ENCODE measurements at places on chromosomes 11 and 22.

DNA sequence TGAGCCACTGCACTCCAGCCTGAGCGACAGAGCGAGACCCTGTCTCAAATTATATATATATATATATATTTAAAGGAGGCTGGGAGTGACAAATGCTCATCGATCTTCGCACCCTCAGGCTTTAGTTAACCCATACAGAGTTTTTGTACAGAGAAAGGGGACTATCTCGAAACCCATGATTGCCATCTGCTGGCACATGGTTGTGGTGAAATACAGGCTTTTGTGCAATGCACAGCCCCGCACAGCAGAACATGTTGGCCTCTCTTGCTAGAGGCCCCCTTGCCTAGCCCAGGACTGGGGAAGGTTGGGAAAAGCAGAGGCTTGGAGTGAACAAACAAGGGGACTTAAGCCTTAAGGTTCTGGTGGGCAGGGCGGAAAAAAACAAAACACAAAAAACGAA, 3.6 kb downstream of the MYBPC3 start:
- no peak for DNase-seq

DNA sequence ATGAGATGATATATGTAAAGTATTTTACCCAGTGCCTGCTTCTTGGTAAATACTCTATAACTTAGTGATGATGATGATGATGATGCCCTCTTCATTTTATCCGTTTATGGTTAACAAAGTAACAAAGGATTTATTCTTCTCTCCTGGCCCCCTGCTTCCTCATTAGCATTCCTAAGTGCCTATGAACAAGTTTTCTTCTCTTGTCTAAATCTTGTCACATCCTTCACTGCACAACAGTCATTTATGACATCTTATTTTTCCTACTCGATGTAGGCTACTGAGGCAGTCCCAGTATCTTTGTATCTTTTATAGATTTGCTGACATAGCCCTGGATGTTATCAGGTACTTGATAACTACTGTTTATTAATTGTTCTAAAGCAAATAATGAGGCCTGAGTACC, 754.4 kb upstream of the ARHGAP42 start:
- no peak for DNase-seq

DNA sequence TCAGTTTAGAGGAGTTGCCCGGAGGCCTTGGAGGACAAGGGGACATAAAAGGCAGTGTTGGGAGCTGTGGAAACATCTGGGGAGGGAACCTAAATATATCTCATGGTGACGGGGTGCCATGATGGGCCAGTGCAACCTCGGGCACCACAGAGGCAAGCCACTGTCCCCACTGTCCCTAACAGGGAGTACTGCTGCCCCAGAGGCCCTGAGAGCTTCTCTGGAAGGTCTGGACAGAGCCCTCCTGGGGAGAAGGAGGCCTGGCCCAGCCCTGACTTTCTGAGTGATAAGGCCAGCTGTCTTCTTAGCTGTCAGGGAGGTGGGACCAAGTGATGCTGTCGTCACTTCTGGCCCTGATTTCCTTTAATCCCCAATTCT, 5.5 kb upstream of the P2RY6 start:
- no peak for DNase-seq

DNA sequence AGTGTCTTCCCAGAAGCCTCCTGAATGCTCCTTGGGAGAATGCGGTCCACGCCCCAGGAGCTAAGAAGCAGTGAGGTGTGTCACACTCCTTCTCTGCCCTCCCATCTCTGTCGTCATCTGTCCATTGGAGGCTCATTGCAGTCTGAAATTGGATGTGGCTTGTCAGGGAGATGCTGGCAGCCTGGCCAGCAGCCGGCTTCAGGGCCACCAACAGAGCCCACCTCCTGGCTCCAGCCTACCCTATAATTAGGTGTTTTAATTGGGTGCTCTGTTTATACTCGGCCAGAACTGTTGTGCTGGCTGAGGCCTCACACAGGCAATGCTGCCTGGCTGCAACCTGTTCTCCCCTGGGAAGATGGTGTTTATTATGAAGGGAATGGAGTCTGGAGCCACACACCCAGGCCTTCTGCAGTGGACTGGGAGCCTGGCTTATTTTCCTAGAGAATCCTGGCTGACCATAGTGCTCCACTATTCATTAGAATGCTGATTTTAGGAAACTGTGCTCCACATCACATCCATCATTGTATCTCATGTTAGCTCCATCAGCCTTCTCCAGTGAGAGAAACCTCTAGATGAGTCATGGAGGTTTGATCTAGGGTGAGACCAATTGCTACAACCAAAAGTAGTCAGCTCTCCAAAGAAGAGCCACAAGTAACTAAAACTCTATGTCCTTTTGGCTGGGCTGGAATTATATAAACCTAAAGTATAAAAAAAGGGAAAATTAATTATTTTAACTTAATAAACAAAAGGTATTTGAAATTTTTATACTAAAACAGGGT, 86.8 kb upstream of the CRTAM start:
- no peak for DNase-seq

DNA sequence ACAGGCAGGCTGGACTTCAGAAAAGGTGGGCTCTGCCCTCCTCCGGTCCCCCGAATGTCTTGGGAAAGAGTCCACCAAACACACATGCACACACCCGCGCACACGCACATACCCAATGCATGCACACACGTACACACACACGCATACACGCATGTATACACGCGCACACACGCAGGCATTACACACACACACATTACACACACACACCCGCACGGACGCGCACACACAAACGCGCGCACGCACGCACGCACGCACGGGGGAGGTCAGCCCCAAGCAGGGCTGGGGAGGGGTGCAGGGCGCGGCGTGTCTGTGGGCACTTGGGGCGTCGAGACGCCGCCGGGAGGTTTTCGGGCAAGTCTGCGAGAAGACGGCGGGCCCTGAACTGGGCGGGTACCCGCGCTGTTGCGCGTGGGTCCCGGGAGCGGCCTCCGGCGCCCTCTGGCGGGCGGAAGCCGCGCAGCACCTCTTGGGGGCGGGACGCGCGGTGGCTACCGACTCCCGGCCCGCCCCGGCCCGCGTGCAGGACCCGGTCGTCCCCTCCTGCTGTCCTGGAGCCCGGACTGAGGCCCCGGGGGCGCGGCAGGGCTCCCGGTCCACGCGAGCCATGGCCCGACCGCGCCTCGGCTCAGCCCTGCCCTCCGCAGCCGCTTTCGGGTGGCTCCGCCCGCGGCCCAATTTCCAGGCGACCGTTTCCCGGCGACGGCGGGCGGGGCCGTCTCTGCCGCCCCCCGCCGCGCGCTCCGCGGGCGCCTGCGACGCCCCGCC, 3.6 kb downstream of the SEPTIN5 start:
- DNase-seq: peak; percentile 68

DNA sequence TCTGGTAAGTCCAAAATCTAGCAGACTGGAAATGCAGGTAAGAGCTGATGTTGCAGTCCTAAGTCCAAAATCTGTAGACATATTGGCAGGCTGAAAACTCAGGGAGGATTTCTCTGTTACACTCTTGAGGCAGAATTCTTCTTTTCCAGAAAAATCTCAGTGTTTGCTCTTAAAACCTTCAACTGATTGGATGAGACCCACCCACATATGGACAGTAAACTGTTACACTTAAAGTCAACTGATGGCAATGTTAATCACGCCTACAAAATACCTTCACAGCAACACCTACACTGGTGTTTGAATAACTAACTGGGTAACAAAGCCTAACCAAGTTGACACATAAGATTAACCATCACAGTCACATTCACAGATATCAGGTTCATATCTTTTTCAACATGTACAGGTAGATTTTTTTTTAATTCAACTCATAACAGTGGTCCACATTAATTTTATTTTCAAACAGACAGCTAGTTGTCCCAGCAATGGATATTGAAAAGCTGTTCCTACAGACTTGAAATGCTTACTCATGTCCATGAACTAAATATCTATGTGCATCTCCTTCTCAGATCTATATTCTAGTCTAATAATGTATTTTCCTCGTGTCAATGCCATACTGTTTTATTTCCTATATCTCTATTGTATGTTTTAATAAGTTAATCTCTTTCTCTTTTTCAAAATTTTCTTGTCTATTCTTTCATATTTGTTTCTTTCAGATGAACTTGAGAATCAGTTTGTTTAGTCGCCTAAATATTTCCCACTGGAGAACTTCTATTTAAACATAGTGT, 110.1 kb downstream of the TMPRSS5 start:
- DNase-seq: no peak

- no peak for DNase-seq
These were observed 283.5 kb downstream of the SWAP70 start for GRCh38 chr11:9947231-9947864.

DNA sequence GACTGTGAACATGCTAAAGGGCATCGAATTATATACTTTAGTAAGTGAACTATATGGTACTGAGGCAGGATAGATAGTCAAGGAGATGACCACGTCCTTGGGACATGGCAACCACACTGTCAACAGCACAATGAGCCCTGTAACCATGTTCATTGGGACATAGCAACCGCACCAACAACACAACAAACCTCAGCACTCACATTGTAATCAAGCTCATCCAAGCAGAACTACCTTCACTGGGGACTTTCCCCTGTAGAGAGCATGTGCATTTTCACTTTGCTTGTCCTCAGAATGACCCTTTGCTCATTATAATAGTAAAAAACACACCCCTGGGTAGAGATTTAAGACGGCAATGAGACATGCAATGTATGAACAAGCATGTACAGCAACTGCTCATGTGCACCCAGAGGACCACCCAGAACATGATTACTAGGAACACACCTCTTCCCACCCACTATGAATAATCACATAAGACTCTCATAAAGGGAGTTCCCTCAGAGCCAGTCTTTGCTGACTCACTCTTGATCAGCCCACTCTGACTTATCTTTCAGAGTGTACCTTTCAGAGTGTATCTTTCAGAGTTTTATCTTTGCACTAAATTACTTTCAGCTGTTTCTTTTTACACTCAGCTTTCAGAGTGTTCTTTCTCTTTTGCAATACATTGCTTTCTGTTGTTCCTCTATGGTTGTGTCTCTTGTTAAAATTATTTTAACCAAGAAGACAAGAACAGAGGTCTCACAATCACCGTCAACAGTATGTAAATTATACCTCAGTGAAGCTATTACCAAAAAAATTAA, 4.1 kb upstream of the PLAAT2 start:
- DNase-seq: peak; percentile 25

DNA sequence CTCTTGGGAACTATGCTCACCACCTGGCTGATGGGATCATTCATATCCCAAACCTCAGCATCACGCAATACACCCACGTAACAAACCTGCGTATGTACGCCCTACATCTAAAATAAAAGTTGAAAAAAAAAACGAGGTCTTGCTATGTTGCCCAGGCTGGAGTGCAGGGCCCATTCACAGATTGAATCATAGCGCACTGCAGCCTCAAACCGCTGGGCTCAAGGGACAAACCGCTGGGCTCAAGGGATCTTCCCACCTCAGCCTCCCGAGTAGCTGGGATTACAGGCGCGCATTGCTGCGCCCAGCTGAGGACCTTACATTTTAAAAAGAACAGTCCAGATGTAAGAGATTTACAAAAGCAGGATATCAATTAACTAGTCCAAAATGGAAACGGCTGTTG, 41.9 kb upstream of the EMID1 start:
- DNase-seq: no peak

GRCh38 chr11:73974604-73975478, 7.8 kb downstream of the UCP2 start:
- DNase-seq: no peak

GRCh38 chr11:93653080-93653479, 8.4 kb upstream of the CEP295 start:
- DNase-seq: no peak

GRCh38 chr11:46296528-46297448, 19.3 kb downstream of the CREB3L1 start:
- DNase-seq: no peak

- DNase-seq: no peak
These were observed 1.5 kb downstream of the ROBO4 start for GRCh38 chr11:124896071-124896750.

GRCh38 chr11:1540074-1540473, 32.0 kb downstream of the DUSP8 start:
- no peak for DNase-seq

- peak; percentile 26 for DNase-seq
These were observed 3.9 kb upstream of the VSIG10L2 start for GRCh38 chr11:125941619-125942611.

DNA sequence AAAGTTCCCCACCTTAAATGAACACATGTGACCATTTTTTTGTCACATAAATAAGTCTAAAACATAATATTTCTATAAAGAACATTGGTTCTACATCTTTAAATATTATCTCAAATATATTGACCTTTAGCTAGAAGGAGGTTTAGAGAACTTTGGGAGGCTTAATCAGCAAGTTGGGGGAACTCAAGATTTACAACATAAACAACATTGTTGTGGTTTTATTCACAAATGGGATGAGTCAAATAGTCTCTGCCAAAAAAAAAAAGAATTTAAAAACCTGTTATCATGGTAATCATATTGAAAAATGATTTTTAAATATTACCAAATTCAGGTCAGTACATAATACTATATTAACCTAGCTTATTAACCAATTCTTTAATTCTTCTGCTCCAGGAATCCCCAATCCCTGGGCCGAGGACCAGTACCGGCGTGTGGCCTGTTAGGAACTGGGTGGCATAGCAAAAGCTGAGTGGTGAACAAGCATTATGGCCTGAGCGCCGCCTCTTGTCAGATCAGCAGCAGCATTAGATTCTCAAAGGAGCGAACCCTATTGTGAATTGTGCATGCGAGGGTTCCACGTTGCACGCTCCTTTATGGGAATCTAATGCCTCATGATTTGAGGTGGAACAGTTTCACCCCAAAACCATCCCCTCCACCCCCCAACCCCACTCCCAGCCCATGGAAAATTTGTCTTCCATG, 98.2 kb downstream of the RDX start:
- no peak for DNase-seq

DNA sequence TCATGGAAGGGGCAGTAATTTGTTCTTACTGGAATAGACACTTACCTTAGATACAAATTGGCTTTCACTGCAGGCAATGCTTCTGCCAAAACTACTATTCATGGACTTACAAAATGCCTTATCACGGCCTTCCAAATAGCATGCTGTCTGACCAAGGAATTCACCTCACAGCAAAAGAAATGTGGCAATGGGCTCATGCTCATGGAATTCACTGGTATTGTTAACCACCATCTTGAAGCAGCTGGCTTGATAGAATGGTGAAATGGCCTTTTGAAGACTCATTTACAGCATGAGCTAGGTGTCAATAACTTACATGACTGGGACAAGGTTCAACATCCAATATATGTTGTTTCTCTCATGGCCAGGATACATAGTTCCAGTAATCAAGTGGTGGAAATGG, 21.9 kb downstream of the OR5B21 start:
- DNase-seq: no peak

DNA sequence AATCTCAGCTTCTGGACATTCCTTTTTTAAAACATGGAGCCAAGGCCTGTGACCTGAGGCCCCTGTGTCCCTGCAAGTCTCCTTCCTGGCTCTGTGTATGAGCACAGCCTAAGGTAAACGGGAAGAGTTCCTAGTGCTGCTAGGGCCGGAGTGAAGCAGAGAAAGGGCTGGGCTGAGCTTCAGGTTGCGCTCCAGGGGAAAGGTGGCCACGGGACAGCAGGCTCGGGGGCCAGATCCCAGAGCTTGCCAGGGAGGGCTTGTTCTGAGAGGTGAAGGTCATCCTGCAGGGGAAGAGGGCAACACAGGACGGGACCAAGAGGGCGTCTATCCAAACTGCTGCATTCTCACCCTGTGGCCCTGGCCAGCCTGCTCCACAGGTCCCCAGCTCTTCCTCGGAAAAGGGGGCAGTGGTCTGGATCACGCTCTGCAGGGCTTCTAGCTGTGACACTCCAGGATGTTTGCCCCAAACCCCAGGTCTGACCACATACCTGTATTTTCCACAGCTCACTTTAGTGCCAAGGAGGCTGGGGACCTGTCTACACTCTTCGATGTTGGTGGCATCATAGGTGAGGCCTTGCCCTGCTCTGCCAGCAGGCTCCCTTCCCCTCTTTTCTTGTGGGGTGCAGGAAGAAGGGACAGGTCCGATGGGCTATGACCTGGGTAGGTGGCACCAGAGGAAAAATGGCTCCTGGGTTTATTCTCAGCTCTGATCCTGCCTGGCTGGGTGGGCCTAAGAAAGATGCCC, 20.4 kb downstream of the SLC37A2 start:
- no peak for DNase-seq

Measured in stimulated activated CD8-positive, alpha-beta memory T cell treated with anti-CD3 and anti-CD28 coated beads, Interleukin-7, amount 100 ng/mL, for 1 hour (primary cell).